ENCODE measurements at places on chromosomes 4 and X.

- DNase-seq, result no peak
Measured at GRCh38 chr4:124279741-124280140, 432.8 kb downstream of the ANKRD50 start.

GRCh38 chrX:13666836-13667235, 13.9 kb downstream of the TCEANC start:
- no peak for DNase-seq

DNA sequence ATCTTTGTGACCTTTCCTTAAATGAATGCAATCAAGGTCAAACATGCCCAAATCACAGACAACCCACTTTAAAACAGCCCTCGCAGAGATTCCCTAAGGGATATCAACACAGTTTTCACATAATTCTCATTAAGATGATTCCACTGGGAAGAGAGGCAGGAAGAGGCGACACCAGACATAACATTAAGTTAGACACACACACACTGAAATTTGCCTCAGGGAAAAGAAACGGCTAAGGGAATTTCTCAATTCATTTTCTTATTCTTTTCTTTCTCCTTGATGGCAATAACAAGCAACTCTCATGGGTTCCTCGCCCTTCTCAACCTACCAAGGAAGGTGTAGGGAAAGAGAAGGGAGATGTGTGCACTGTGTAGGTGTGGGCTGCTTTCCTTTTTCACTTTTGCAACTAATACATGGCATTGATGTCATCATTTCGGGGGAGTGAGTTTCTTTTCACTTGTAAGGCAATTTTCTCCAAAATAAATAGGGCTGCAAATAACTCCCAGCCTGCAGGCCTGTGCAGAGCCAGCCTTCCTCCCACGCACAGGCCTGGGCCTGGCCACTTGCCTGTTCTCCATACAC, 41.4 kb downstream of the SOD3 start:
- DNase-seq, result no peak

GRCh38 chr4:128565565-128566186, 243.8 kb upstream of the JADE1 start:
- DNase-seq, result no peak

DNA sequence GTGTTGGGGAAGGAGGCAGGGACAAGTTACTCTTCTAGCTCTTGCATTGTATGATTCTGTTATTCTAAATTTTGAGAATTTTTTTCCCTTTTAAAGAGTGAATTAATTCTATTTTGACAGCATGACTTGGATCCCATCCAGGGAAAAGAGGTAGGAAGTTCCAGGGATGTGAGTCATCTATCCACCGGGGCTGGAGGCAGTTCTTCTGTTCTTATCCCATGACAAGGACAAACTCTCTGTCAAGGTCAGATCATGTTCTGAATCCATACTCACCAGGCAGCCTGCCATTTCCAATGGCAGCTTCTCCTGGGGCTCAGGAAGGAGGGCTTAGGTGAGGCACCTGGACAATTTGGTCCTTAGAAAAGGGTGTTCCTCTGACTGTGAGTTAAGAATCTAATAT, 132.0 kb upstream of the MED14 start:
- DNase-seq, result no peak

GRCh38 chr4:72899621-72900020, 169.9 kb downstream of the COX18 start:
- DNase-seq, result no peak

GRCh38 chr4:156970501-156971164, 966 bp downstream of the PDGFC start:
- no peak for DNase-seq

GRCh38 chrX:115650449-115650848, 89.5 kb downstream of the PLS3 start:
- DNase-seq, result no peak

GRCh38 chr4:124964251-124964650, 251.7 kb upstream of the ANKRD50 start:
- DNase-seq, result no peak

DNA sequence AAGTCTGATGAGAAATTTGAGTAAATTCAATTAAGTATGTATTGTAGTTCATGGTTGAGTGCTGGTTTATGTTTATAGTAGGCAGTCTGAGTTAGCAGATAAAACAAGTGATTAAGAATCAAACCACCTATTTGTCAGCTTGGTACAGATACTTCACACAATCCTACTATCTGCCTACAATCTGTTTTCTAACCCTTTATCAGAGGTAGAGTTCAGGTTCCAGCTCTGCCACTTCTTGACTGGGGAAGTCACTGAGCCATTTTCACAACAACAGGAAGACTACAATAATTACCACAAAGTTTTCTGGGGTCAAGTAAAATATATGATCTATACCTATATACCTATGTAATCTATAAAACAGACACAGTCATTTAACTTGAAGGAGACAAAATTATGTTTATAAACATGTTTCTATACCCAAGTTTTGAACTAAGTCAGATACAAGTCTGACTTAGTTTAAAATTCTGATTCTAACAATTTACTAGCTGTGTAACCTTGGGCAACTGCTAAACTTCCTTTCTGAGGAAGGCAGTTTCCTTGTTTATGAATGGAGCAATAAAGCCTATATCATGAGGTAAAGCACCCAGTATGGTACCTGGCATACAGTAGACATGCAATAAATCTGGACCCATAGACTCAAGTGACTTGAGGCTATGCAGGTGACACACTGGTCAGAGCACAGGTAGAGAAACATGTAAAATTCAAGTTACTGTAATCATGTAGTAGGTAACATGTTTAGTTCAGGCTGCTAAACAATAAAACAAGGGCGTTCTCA, 37.2 kb upstream of the BDH2 start:
- DNase-seq, result no peak

DNA sequence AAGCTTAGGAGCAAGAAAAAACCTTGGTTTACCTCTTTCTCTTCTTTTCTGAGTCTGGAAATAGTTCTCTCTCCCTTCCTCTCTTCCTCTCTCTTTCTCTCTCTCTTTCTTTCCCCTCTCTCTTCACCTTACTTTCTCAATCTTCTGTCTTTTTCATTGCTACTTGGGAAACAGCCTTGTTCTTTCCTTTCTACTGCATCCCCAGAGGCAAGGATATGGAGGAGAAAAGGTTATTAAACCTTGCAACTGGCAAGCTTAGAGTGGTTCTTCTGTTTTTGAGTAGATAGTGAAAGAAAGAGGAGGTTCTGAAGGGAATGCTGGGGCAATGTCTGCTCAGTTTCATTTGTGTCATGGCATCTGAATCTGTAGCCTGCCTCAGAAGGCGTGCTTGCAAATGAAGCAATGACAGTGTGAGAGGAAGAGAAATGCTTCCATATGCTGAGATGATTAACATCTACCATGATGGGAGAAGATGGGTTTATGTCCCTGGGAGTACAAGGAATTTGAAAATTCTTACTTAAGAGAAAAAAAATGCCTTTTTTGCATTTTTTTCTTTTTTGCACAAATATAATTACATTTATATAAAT, 190.6 kb downstream of the CEP135 start:
- no peak for DNase-seq

DNA sequence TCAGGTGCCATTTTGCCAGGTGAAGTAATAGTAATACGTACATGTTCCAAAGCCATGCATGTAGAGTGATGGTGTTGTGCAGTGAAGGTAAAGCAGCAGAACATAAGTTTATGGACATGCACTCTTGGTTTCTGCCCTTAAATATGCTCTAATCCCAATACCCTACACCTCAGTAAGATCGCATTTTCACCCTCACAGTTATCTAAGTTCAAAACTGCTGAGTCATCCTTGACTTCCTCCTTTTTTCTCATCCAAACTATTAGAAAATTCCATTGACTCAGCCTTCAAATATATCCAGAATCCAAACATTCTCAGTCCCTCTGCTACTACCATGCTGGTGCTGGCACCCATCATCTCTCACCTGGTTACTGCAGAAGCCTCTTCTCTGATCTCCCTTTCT, 652.9 kb upstream of the IGFBP7 start:
- DNase-seq, result no peak

DNA sequence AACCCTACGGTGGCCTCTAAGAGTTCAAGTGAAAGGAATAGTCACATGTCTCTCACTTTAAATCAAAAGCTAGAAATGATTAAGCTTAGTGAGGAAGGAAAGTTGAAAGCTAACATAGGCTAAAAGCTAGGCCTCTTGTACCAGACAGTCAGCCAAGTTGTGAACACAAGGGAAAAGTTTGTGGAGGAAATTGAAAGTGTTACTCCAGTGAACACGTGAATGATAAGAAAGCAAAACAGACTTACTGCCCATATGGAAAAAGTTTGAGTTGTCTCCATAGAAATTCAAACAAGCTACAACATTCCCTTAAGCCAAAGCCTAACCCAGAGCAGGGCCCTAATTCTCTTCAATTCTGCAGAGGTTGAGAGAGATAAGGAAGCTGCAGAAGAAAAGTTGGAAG, 51.5 kb upstream of the RAB9B start:
- no peak for DNase-seq

DNA sequence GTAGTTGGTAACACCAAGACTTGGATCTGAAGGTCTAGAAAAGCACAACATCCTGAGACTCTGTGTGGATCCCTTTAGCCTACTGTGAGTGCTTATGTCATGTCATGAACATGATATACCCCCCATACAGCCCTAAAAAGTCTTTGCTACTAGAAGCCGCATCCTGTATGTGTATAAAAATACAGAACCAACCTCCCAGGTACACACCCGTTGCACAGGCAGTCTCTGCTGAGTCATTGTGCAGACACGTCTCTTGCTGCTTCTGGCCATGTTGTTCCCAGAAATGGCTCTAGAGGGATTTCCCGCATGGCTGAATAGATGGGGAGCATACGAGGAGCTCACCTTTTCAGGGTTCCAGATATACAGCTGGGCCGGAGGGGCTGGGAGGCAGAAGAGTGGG, 93.3 kb downstream of the MAMLD1 start:
- DNase-seq, result no peak

- no peak for DNase-seq
Measured at GRCh38 chrX:130228871-130229270, 39.8 kb downstream of the ZNF280C start.

- DNase-seq, result no peak
Measured at GRCh38 chr4:19224820-19225219, 1026.9 kb upstream of the SLIT2 start.

DNA sequence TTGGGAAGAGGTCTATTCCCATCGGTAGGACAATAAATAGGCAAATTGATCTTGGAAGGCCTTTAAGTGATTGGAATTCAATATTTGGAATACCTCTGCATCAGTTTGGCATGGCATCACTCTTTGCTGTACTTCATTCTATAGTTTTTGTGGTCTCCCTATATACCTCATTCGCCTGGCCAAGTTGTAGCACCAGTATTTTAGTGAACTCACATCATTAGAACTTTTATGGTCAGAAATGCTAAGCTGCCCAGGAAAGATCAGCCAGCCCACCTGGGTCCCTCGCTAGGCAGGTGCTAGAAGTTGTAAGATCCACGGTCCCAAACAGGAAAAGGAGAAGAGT, 40.3 kb downstream of the ZCCHC13 start:
- DNase-seq, result no peak

- DNase-seq, result no peak
Measured at GRCh38 chr4:108793415-108793814, 30.6 kb upstream of the ETNPPL start.

DNA sequence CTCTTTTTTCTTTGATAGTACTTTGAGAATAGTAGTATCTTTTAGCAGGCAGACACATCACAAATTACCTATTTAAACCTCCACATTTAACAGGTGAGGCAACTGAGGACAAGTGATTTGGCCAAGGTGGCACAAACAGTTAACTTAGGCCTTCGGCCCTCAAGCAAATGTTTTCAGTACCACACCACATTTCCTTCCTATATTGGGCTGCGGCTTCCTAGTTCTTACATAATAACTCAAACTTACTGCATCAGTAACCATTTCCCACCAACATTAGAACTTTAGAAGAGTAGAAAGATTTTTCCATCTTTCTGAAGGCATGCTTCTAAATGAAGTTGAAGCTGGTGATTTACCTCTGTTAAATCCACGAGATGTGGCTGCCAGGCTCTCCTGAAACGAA, 63.2 kb upstream of the SLC4A4 start:
- no peak for DNase-seq

DNA sequence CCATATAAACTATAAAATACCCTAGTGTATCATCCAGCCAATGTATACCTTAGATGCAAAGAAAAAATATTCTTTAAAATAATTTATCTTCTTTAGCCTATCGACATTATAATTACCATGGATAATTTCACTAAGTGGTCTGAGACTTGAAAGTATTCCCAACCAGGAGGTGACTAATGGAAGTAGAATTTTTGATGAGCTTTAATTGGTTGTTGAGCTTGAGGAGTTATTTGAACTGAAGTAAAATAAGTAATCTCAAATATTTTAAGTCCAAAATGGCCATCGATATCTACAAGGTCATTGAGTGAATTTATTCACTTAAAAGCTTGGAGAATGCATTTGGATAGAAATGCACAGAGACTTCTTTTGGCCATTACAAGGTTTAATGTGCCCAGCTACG, 436.2 kb downstream of the TLL1 start:
- DNase-seq, result no peak

GRCh38 chr4:136277741-136278140, 1254.6 kb downstream of the PCDH18 start:
- no peak for DNase-seq

GRCh38 chr4:169133932-169134331, 123.9 kb upstream of the CBR4 start:
- no peak for DNase-seq

DNA sequence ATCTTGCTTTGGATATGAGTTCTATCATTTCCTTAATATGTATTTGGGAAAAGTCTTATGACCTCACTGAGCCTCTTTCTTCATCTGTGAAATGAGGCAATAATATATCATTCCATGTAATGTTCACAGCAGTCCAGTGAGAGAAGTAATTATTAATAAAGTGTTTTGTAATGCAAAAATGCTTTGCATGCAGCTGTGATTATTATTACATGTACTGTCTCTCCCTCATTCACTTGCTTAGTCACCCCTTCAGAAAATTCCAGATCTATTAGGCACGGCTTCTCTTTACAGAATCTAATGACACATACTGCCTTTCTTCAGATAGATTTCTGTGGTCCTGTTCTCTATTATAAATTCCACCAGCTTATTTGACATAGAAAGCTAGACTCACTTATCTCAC, 53.5 kb upstream of the FGF13 start:
- no peak for DNase-seq

DNA sequence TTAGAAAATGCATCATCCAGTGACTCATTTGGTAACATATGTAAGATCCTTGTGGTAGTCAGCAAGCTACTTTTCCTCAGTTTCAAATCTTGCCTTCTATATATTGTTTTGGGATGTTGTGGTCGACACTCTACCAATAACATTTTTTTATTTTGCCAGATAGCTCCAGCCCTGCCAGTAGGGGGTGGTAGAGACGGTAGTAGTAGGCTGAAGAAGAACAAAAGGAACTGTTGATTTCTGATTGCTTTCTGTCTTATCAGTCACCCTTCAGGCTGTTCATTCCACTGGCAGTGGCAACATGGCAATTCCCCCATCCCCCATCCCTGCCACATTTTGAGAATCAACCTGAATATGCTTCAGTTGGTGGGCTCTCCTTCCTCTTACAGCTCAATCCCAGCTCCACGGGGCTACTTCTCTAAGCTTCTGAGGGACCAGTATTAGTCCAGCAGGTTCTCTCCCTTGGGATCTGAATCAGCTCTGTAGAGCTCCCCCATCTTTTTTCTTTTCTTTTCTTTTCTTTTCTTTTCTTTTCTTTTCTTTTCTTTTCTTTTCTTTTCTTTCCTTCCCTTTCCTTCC, 171.5 kb upstream of the VEGFC start:
- DNase-seq, result no peak
